ELF-1 (cell line): ENCODE measurements at places on chromosomes 7 and 10.

- peak; percentile 49 for DNase-seq
Measured at GRCh38 chr10:71191551-71192076, 20.8 kb upstream of the UNC5B start.

GRCh38 chr10:37774351-37774750 is 83.1 kb downstream of the ZNF248 start:
- no peak for DNase-seq

GRCh38 chr7:88480896-88481295 is 174.2 kb upstream of the STEAP4 start:
- DNase-seq: no peak

DNA sequence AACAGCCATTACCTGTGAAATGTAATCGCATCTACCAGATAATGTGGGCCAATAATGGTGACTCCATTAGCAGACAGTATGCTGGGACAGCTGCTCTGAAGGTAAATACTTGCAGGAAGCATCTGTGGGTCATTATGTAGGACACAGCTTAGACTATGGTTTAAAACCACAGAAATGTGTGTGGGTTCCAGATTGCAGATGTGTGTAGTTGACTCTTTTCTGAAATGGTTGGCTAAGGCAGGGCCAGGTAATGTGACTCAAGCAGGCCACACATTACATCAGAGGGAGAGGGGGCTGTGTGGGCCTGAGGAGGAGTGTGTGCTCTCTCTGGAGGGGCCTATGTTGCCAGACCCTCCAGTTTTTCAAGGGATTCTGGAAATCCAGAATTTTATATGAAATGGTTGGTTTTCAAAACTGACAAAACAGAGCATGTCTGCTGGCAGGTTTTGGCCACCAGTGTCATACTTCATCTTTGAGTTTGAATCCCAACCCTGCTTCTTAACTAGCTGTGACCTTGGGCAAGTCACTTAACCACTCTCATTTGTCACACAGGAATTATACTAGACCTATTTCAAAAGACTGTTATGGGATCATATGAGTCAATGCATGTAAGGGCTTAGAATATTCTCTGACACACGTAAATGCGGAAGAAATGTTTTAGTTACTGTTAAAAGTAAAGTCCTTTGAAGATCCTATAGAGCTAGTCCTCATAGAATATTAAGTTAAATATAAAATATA is 64.5 kb downstream of the MCMBP start:
- DNase-seq: no peak

DNA sequence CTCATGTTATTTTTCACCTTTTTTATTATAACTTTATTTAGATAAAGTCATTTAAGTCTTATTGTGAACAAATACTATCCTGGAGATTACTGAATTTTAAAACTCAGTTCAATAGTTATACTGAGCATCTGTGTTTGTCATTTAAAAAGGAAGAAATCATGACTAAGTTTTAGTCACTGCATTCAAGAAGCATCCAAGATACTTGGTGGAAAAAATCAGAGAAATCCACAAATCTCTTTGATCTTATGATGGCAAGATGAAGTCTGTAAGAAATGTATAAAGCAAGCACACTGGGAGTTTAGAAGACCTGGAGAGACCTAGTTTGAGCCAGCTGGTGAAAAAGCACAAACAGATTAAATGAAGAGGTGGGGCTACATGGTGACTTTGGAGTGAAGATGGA is 529.8 kb upstream of the IGFBP3 start:
- no peak for DNase-seq

GRCh38 chr7:137846549-137846826 is 286 bp downstream of the DGKI start:
- DNase-seq: no peak

DNA sequence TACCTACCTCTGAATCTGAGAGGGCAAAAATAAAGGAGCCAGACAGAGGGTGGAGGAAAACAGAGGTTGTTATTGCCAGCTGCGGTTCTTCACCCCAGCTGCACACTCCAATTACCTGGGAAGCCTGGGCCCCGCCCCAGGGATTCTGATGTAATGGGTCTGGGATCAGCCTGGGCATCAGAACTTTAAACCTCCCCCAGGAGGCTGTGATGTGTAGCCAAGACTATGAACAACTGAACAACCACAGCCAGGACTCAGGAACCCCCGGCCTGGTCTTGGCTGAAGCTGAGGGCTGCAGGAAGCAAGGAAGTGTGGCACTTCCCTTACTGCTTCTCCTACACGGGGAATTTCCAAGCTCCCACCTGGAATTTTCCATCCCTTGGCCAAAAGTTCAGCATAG is 89.3 kb downstream of the HIP1 start:
- DNase-seq: no peak

GRCh38 chr10:17062493-17062892 is 67.1 kb downstream of the CUBN start:
- peak; percentile 10 for DNase-seq

GRCh38 chr7:117085275-117085674 is 132.0 kb downstream of the ST7 start:
- DNase-seq: no peak

DNA sequence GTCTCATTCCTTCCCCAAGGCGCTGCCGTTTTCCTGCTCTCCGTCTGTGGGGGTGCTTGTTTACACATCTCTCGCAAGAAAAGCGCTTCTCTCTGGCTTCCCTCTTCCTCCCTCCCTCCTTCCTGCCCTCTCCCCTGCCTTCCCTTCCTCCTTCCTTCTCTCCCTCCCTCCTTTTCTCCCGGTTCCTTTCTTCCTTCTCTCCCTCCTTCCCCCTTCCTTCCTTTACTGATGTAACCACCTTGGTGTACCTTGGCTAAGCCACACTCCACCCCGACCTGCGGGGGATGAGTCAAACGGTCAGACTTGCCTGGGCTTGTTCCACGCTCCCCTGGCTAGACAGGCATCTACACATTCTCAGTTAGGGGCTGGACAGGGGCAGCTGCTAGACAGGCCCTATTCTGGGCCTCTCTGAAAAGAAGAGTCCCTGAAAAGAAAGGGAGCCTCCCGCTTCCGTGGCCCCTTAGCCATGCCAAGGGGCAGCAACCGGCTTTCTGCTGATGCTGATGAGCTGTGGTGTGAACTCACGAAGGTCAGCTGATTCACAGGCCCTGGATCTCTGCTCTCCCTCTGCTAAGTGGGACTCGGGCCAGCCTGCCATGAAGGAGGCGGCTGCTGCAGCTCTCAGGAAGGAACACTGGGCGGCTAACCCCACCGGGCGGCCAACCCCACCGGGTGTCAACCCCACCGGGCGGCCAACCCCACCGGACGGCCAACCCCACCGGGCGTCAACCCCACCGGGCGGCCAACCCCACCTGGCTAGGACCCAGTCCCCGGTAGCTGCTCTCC is 216.8 kb downstream of the TCERG1L start:
- peak; percentile 70 for DNase-seq

DNA sequence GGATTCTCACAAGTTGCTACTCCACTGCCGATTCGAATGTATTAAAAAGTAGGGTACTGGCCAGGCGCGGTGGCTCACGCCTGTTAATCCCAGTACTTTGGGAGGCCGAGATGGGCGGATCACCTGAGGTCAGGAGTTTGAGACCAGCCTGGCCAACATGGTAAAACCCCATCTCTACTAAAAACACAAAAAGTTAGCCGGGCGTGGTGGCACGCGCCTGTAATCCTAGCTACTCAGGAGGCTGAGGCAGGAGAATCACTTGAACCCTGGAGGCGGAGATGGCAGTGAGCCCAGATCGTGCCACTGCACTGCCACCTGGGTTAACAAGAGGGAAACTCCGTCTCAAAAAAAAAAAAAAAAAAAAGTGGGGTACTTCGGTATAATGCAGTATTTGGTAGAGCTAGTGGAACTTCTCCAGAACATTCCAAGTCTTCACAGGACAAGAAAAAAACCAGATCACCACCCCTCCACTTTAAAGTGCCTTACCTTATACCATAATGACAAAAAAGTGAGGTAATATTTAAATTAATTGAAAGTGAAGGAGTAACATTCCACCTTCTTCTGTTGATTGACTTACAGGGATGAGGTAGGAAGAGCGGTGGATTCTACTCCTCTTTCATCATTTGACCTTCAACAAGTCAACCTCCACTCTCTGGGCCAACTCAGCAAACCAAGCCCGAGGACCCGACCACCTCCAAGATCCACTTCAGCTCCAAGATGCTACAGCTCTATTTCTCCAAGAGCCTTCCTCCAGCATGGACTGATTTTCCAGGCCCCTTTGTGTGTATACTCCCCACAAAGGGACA is 2.0 kb downstream of the BAZ1B start:
- DNase-seq: peak; percentile 44

DNA sequence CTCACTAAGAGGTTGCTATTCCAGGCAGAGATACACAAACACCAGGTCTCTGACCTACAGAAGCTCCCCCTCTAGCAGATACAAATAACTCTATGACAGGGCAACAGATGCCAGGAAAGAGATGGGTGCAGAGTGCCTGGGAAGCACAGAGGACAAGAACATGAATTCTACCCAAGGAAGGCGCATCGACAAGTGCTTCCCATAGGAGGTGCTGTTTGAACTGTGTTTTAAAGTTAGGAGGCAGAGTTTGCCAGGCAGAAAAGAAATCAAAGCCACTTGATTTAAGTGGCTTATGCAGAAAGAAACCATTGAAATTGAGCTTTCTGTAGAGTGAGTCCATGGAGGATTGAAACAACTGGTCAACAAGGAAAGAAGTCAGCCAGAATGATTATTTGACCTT is 35.3 kb upstream of the EGR2 start:
- DNase-seq: peak; percentile 24

DNA sequence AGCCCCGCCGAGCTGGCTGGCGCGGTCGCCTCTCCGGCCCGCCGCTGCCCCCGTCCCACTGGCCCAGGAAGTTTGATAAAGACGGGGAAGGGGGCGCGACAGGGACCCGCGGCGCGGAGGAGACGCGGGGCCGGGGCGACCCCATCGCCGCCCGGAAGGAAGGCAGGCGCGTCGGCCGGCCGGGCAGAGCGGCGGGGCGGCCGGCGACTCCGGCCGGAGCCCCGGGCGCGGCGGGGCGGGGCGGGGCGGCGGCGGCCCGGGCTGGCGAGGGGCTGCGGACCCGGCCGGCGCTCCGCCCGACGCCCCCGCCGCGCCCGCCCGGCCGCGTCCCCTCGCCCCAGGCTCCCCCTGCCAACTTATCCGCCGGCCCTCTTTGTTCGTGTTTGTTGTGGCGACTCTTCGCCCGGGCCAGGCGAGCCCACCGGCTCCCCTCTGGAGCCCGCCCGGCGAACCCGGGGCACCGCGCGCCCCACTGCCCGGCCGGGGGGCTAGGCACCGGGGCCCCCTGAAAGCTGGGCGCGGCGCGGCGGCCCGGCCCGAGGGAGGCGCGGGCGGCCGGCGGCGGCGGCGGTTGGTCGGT is 571 bp downstream of the KDM7A start:
- no peak for DNase-seq

DNA sequence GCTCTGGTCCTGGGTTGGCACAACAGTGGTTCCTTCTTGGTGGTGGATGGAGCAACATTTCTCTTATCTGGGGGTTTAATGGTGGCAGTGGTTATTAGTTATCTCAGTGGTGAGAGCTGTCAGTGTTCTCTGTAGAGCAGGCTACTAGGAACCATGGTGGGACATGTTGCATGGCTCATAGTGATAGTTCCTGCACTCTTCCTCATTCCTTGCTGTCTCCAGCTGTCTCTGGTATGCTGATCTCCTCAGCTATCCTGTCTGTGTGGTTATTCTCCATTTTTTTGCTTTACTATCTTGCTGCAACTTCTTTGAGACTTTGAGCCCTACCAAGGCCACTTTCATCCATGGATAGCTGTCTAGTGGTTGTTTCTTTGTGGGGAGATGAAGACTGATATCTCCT is 44.0 kb downstream of the CCDC7 start:
- no peak for DNase-seq

DNA sequence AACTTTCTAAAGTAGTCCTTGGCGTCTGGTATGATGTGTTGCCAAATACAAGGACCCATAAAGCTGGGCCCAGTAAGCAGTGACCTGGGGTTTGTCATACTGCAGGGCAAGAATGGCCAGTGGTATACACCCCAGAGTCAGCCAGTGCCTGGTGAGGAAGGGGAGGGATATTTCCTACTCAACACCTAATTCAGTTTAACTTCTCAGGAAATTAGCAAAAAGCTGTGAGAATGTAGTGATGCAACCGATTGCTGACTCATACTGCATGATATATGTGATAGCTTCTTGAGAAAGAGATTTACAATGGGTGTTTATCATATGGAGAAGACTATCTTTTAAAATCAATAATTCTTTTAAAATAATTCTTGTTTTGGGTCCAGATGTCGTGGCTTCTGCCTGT is 889.3 kb upstream of the CELF2 start:
- DNase-seq: no peak

DNA sequence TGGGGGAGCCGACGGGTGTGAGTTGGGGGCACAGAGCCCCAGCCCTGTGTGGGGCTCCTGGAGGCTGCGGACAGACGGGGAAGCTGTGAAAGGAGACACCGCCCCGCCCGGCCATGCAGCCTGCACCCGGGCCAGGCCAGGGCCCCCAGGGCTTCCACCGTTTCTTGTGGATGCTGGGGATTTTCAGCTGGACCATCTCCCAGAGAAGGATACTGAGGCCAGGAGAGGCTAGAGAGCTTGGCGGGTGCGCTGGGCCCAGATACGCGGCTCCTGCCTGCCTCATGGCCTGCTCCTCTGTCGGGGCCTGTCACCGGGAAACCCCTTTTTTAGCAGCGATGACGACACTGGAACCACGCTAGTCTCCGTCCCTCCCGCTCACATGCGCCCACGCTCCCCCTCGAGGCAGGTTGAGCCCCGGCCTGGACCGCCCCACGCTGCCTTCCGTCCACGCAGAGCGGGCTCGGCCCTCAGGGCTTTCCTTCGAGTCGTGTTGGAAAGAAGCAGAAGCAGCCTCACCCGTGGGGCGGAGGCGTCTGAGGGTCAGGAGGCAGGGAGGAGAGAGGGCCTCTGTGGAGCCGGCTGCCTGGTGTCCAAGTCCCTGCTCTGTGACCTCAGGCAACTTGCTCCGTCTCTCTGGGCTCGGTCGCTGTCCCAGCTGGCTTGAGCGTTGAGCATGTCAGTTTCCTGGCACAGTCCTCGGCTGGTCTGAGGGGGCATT is 11.7 kb downstream of the TMEM184A start:
- no peak for DNase-seq

GRCh38 chr10:100528123-100528886 is 1.4 kb downstream of the NDUFB8 start:
- no peak for DNase-seq

DNA sequence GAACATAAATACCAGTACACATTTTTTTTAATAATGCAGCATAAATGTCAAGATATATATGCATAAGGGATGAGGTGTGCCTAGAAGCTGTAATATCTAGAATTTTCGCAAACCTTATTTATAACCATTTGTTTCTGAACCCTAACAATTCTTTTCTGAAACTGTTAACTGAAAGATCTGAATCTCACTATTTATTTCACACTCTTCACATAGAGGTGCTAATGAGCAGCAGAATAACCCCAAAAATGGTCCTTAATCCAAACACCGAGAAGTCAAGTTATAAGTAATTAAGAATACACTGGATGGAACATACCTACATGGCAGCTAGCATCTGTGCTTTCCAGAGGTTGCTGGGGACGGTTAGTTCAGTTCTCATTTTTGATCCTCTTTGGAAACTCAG is 742.0 kb downstream of the AUTS2 start:
- no peak for DNase-seq
